ENCODE measurements at places on chromosomes 12 and 14. TPM values are rescaled to one million over a fixed set of nuclear protein-coding genes. Genes with fewer than 3 reads are reported as not detected.

- DNase-seq: no peak
These were observed 107.9 kb downstream of the PLCZ1 start for GRCh38 chr12:18629916-18630315.

GRCh38 chr14:35215110-35215813, 76.9 kb upstream of the PSMA6 start:
- DNase-seq: no peak

DNA sequence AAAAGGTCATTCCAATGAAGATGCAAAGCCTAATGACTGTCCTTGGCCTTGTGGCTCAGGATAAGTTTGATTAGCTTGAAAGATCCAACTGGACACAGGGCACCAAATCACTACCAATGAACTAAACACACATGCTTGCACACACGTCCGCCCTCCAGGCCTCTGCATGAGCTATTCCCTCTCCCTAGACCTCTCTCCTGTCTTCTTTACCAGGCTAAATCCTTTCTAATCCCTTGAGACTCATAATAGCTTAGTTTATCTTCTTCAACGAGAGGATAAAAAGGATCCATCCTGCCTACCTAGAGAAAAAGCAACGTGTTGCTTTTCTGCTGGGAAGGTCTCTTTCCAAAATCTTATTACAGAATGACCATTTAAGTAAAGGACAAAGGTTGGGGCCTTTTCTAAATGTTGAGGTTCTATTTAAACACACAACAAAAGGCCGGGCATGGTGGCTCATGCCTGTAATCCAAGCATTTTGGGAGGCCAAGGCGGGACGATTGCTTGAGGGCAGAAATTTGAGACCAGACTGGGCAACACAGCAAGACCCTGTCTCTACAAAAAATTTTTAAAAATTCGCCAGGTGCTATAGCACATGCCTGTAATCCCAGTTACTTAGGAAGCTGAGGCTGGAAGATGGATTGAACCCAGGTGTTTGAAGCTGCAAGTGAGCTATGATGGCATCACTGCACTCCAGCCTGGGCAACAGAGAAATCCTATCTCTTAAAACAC, 22.4 kb downstream of the PXN start:
- DNase-seq: no peak

DNA sequence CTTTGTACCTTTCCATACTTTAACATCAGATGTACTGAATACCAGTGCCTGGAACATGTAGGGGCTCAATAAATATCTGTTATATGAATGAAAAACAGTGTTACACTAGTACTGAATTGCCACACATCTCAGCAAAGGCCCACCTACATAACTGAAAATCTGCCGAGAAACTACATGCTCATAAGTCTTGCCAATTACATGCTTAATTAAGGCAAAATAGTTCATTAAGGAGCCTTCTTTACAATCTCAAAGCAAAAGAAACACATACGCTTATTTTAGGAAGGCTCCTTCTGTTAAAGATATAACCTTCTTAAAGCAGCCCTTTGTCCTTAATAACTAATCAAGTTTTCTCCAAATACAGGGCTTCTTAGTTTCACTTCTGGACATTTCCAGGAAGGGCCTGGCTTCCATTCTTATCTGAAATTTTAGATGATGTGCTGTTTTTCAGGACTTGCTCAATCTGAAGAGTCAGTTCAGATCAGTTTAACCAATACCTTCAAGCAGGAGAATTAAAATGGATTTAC, 11.5 kb downstream of the LIMA1 start:
- DNase-seq: no peak

Gene RND1
- total RNA-seq: 0.87 TPM

Gene DBX2
- total RNA-seq: not detected
